Adipose tissue (tissue), 3 donors: ENCODE measurements at places on chromosomes 7 and 10. TPM values are rescaled to one million over a fixed set of nuclear protein-coding genes. Genes with fewer than 3 reads are reported as not detected.

Gene ARHGEF5
- 4.7 TPM for polyA plus RNA-seq

Gene UTF1
- not detected for polyA plus RNA-seq

Gene PIP
- polyA plus RNA-seq = not detected

Gene PPP1R9A
- polyA plus RNA-seq = 0.85 TPM

Gene TEX36
- not detected for polyA plus RNA-seq
